ENCODE measurements at places on chromosomes 11 and 22.
A peak's percentile ranks its signal among the peaks of the same experiment; 100 is the strongest.

GRCh38 chr11:57380975-57381374 is at the start of gene PRG3:
PRG3 (minus strand) TSS chr11:57381150; CDS start chr11:57380708, 442 bp downstream.
- DNase-seq: no peak

DNA sequence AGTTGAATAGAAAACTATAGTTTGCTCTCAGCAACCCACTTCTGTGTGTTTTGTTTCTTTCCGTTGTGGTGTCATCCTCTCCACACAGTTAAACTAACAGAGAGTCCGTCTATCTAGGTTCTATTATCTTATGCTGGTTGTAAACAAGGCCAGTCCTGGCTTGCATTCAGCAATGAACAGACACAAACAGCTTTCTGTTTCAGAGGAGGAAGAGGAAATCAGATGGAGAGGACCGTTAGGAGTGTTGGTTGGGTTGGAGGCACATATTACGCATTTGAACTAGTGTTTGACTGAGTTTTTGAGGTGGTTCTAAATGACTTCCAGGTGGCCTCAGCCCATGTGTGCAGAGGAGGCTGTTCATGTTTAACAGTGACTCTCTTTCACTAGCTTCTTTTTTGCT is 129.5 kb upstream of the SORL1-AS1 start:
- DNase-seq: no peak

DNA sequence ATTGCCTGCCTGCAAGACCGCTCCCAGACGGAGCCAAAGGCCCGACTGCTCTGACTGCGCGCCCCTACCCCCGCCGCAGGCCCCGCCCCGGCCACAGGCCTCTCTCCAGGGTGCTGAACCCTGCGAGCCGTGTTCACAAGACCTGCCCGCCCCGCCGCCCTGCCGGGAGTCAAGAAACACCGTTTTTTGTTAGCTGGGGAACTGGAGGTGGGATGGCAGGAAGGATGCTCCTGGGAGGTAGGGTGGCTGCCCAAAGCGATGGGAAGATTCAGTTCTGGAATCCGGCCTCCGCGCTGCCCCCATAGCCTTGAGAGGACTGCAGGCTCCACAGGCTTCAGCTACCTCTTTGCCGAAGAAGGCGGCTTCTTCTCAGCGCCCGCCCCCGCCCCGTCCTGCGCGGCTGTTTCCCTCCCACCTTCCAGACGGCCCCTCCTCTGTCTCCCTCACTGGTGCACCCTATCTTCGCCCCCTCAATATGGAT is 2.7 kb upstream of the PDE2A start:
- peak; percentile 78 for DNase-seq

GRCh38 chr22:40491990-40492631 is 121.7 kb downstream of the SGSM3 start:
- DNase-seq: no peak

GRCh38 chr11:20671856-20672546 is 2.6 kb downstream of the NELL1 start:
- DNase-seq: no peak
